ENCODE measurements at places on chromosomes 12 and 14. TPM values are rescaled to one million over a fixed set of nuclear protein-coding genes. Genes with fewer than 3 reads are reported as not detected.

Gene WNT5B
- total RNA-seq: 30.3 TPM

Gene KCNC2
- total RNA-seq: 0.52 TPM

Gene ITGB7
- 1.6 TPM for total RNA-seq

Gene PAH
- total RNA-seq: not detected

Gene PLEKHG7
- 0.52 TPM for total RNA-seq

Gene GPRC5A
- total RNA-seq: 1.0 TPM

Gene INSM2
- not detected for total RNA-seq

Gene RBM25
- 19.3 TPM for total RNA-seq

Gene KRT86
- total RNA-seq: 0.52 TPM

Gene BIN2
- total RNA-seq: 3.1 TPM

Gene ZNF84
- 20.9 TPM for total RNA-seq

Gene CD163L1
- 4.7 TPM for total RNA-seq

Gene PIGH
- 18.3 TPM for total RNA-seq

Gene B4GALNT3
- total RNA-seq: 4.2 TPM

Gene HOTAIR
- 2.1 TPM for total RNA-seq

Gene SLC39A5
- total RNA-seq: not detected

Gene AP1G2
- total RNA-seq: 8.4 TPM

Gene IFNG-AS1
- total RNA-seq: 1.0 TPM

Measured in skeletal muscle tissue (tissue), 5 donors.